ENCODE measurements at places on chromosomes 2 and 18.

DNA sequence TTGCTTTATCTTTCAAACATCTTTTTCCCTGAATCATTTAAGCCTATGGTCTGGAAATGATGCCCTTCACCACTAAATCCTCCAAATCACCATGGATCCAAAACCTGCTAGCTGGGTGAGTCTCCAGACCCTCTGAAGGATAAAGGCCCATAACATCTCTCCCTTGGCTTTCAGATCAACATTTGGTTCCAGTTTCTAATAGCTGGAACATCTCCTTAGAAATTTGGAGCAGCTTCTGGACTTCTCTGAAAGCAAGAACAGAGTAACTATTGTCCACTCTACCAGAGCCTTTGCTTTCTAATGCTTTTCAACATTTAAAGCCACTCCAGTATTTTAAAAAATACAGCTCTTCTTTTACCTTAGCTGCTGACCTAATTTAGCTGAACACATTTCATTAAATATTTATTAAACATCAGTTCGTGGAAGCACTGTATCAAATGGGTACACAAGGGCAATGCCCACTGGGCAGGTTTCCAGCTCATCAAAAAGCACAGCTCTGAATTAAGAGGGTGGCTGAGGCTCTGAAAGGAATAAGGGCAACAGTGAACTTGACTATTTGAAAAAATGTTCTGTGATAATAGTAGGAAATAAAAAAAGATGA, 75.3 kb downstream of the GALNT3 start:
- no peak for DNase-seq

DNA sequence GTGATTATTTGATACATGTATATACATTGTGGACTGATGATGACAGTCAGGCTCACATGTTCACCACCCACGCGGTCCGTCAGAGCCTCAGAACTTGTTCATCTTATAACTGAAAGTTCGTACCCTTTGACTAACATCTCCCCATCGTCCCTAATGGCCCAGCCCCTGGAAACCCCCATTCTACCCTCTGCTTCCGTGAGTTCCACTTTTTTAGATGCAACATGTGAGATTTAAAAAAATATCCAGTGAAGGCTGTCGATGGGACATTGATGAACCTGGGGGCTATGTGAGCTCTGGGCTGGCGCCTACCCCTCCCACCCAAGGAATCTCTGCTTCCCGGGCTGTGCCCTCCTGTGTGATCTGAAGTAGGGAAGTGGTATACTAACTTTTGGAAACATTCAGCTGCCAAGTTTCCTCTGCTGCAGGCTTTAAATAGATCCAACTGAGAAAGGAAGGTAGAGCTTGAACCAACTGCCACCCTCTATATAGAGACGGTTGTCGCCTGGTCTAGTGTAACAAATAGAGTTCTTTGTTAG, 163.8 kb downstream of the FAM210A start:
- peak; percentile 97 for DNase-seq

DNA sequence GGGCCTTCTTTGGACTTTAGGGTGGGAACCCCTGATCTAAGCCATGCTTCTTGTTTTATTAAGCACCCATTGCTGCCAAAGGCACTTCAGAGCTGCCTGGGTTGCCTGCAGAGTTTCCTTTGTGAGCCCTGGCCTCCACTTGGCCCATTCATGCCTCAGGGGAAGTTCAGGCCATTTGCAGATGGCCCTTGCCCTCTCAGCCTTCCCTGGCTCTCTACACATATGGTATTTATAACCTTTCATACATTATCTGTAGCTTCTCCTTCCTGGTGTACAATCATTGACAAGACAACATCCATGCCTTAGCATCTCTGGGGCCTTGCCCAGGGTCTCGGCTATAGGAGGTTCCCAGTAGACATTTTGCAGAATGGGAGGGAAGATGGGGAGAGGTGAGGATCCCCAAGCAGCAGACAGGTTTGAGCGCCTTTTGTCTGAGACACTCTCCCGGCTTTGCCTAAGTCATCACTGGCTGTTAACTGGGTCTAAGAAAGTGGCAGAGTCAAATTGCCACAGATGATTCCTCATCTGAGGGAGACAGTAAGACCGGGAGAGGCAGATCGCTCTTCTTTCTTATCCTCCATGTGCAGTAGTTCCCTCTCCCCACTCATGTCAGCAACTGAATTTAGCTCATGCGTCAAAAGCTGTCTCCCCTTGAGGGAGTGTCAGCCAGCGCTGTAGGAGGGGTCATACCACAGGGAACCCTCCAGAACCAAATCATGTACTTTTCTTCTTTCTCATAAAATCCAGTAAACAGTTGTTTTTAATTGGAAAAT, 2.7 kb downstream of the EHD3 start:
- no peak for DNase-seq

- no peak for DNase-seq
These were observed 161.0 kb upstream of the ZFP36L2 start for GRCh38 chr2:43387092-43388062.

- DNase-seq: no peak
These were observed 11.5 kb upstream of the DIPK1C start for GRCh38 chr18:74468547-74469061.

GRCh38 chr18:9574473-9575115, 39.8 kb downstream of the PPP4R1 start:
- DNase-seq: no peak

GRCh38 chr2:38947241-38948239, 57.9 kb downstream of the ARHGEF33 start:
- DNase-seq: peak; percentile 85

GRCh38 chr2:71389384-71390072, 57.9 kb downstream of the ZNF638 start:
- DNase-seq: no peak

GRCh38 chr2:47725808-47726207, 57.1 kb upstream of the MSH6 start:
- DNase-seq: no peak

- DNase-seq: no peak
These were observed 39.5 kb downstream of the TMEM247 start for GRCh38 chr2:46518861-46519260.

All from activated naive CD4-positive, alpha-beta T cell treated with anti-CD3 and anti-CD28 coated beads for 36 hours (primary cell).